Activated CD4-positive, alpha-beta T cell treated with anti-CD3 and anti-CD28 coated beads for 24 hours (primary cell): ENCODE measurements at places on chromosomes 4 and X.
A peak's percentile ranks its signal among the peaks of the same experiment; 100 is the strongest.

DNA sequence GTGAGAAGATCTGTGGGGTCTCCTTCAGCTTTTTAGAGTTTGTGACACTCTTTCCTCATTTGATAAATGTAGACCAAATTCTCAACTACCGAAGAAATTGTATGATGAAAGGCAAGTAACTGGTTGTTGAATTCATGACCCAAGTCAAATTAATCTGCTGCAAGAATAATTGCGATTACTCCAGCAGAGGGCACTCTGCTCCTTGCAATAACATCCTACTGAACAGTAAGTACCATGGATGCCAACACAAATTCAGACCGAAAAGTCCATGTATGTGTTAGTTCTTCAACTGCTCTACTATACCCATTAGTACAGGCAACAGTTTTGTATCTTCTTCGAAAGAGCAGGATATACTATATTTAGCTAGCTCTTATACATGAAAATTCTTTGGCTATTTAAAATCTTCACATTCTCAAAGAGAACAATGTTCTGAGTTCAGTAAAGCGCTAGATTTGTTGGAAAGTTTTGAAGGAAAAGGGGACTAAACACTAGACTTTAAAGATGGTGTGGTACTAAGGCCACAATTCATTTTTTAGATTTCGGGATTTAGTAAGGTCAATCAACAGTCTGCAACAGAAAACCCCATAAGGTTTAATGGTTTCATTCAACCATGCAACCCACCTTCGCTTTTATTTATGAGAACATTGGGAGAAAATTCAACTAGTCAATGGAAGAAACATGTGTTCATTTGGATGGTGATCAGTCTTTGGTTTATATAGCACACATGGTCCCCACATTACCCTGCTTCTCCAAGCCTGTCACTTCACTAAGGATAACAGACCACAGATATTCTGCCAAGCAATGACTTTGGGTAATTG is 105.4 kb upstream of the TBC1D9 start:
- DNase-seq = peak; percentile 35

GRCh38 chr4:1246901-1247863 is 1.7 kb downstream of the CTBP1 start:
- no peak for DNase-seq

DNA sequence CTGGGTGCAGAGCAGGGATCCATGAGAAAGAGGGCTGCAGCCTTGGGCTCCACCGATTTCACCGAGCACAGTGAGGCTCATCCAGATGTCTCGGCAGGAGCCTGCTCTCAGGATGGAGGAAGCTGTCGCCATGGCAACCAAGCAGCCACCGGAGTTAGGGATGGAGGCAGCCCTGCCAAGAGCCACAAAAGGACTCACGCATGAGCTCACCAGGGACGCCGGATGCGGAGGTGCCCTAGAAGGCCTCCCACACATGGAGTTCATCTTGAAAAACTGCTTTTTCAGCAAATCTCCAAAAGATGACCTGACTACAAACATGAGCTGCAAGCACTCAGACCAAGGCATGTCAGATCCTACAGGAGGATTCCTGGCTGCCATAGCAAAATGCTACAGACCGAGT is 90.7 kb downstream of the WFS1 start:
- no peak for DNase-seq

DNA sequence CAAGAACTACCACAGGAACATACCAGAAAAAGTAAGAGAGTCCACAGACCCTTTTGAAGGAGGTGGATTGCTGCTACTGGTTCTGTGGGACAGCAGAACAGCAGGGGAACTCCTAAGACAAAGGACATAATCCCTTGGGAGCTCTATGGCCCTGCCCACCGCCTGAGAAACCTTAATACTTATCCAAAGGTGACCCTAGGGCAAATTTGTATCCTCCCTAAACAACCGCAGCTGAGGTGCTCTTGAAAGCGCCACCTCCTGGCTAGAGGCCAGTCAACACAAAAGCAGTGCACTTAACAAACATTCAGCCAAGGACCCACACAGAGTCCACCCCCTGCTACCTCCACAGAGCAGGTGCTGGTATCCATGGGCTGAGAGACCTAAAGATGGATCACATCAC is 136.8 kb downstream of the ADAM29 start:
- no peak for DNase-seq

DNA sequence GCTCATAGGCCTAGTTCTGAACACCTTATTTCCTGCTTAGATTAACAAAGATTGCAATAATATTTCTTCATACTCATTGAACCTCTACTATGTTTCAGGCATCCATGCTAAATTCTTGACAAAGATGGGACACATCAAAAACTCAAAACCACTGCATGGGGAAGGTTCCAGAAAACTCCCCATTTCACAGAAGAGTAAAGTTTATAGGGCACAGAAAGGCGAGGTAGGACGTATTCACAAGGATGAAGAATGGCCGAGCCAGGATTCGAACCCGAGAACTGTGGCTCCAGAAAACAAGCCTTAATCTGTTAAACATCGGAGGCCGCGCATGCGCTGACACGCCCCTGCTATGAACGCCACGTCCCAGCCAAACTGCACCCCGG is 688 bp downstream of the UXT start:
- no peak for DNase-seq

DNA sequence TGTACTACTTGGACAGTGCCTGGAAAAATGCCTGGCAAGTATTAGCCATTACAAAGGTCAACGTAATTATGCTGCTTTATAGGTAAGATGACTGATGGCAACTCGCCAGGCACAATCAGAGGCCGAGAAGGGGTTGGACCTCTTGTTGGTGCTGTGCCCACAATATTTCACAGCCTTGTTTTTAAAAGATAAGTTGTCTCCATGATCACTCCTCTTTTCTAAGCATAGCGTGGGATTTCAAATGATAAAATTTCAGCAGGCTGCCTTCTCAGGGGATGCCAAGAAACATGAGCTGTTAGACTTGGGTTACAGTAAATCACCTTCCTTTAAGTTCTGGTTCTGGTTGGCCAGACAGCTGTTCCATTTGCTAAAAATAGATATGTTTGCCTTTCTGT is 26.9 kb downstream of the HOPX start:
- no peak for DNase-seq

- DNase-seq = peak; percentile 28
Measured at GRCh38 chr4:88522702-88523324, 763 bp downstream of the PYURF start.

DNA sequence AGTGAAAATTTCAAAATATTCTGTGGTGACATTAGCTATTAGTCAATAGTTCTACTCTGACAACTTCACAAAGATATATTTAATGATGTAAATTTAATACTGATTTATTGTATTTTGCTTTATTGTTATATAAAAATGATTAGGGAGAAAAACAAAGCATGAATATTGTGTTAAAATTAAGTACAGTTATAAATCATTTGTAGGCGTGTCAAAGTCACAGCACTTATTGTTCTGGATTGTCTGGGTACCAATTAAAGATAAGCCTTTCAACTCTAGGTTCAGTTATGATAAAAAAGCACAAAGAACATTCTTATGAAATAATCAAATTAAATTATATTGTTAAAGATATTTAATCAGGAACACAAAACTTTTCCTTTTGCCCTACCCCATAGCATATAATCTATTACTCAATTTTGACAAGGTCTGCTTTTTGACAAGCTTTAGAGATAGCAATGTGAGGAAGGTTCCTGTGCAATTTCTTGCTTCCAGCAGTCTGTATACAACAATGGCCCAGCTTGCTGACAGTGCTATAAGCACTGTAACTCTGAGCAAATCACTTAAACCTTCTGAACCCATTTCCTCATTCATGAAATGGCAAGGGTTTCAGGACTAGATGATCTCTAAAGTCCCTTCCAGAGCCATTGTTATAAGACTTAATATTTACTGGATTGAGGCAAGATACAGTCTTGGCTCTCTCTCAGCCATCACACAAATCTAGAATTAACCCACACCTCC is 910.3 kb upstream of the LCORL start:
- DNase-seq = no peak

DNA sequence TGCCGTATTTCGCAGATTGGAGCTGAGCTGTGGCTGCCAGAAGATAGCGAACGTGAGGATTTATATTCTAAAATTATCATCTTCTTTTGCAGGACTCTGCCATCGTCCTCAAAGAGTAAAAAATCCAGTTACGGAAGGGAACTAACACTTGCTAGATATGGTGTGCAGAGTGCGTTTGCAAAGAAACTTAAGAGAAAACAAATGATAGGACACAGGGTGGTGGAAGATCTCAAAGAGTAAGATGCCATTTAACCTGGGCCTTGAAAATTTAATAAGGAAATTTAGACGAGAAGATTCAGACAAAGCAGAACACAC is 566 bp downstream of the LARP7 start:
- no peak for DNase-seq

- no peak for DNase-seq
Measured at GRCh38 chr4:111230265-111230664, 607.4 kb upstream of the PITX2 start.

DNA sequence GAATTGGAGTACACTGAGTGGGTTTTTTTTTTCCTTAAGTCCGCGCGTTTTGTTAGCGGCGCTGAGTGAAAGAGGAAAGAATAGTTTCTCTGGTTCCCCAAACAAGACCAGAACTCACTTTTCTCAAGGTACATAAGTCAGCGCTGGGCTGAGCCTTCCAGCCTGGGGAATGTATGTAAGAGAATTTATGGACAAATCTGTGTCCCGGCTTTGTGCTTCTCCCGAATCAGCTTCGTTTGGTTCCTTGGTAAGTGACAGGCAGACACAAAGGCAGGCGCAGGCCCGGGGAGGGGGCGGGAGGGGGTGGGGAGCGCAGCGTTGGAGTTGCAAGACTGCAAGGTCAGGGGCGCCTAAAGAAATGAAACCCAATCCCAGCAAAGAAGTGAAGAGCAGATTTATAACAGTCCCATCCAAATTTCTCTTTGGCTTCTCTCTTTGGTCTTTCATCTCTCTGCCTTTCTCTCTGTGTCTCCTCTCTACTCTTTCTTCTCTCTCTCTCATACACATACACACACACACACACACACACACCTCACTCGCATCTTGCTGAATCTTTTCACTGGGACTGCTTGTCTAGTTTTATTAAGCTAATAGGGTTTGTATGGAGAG is 981 bp downstream of the TET2 start:
- no peak for DNase-seq

- no peak for DNase-seq
Measured at GRCh38 chr4:23789762-23790161, 100.1 kb downstream of the PPARGC1A start.

DNA sequence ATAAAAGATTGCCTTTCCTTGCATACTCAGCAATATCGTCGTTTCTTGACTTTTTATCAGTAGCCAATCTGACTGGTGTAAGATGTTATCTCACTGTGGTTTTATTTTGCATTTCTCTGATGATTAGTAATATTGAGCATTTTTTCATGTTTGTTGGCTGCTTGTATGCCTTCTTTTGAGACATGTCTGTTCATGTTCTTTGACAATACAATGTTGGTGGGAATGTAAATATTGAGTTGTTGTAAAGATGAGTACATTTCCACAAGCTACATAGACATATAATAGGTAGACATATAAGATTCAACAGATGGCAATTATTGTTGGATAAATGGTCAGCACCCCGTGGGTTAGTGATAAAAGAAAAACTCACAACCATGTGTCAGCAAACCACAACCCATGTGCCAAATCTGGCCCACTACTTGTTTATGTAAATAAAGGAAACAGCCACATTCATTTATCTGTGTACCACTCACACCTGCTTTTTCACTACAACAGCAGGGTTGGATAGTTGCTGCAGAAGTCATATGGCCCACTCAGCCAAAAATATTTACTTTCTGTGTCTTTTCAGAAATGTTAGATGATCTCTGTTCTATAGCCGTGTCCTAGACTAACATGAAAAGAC is 153.1 kb upstream of the VCX start:
- DNase-seq = no peak

DNA sequence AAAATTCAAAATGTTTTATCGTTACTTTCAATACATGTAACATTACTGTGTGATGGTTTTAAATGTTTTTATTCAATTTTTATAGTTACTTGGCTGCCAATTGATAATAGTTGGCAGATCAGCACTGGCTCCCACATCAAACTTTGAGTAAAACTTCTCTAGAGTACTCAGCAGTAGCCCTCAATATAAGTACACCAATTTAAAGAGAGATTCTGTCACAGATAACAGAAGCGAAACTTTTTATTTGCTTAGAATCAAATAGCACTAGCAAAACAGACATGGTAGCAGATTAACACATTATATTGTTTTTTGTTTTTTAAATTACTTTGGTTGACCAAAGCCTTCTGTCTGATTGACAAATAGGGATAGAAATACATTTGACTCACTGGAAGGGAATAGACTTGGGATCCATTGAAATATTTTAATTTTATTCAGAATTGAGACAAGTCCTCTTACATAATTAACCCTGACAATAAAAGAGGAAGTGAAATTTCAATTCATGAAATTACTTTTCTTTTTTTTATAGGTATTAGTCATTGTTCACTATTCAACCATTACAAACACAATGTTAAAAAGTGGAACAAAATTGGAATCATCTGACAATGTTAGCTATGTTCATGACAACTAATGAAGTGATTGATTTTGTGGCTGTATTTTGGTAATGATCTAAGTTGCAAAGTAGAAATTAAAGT is 554.9 kb downstream of the KLHL4 start:
- no peak for DNase-seq

GRCh38 chr4:181046809-181047208 is 1196.4 kb upstream of the TENM3 start:
- no peak for DNase-seq

DNA sequence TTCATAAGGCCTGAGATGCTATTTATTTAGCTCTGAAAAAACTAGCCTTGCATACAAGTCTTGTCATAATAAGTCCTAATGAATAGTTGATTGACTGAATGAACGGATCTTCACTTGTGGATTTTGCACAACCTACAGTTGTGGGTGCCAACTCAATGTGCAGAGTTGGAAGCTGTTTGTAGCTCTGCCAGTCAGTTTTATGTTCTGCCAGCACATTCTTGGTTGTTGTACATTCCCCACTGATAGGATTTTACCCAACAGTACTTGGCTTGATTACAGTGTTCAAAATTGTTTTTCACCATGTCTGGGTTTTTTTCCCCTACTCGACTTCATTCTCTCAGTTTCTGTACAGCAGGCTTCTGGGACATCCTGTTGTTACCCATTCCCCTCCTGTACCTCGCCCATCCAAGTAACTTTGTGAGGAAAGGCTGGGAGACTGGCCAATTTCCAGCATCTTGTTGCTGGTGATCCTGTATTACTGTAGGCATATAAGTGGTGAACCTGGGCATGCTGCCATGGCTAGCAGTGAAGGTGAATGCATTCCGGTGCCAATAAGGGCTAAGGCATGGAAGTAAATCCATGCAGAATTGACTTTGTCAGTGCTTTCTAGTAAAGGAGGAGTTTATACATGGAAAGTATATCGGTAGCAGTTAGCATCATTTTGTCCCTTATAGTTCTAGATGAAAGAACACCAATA is 22.8 kb downstream of the IL1RAPL1 start:
- DNase-seq = no peak

- DNase-seq = no peak
Measured at GRCh38 chr4:145881576-145881975, 57.0 kb downstream of the ZNF827 start.

- peak; percentile 23 for DNase-seq
Measured at GRCh38 chrX:124212622-124213021, 119.8 kb upstream of the TEX13D start.

DNA sequence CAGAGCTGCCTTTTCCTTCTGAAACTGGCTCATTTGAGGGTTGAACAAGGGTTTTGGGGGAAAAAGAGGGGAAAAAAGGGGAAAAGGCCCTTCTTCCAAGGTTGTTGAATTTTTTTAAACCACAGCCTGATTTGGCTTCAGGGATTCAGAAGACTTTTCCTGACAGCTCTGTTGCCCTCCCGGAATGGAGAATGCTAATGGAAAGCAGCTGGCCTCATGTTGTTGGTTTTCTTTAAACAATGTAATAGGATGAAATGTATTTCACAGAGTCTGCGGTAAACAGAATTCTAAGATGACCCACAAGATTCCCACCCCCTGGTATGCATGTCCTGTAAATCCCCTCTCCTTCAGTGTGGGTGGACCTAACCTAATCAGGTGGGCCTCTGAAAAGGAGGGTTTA is 3.3 kb upstream of the KIAA1210 start:
- no peak for DNase-seq
